Central memory CD8-positive, alpha-beta T cell (primary cell): ENCODE measurements at places on chromosomes 1 and 21.

GRCh38 chr1:92877792-92878191 lies 46.0 kb downstream of the RPL5 start:
- peaks cover 25% of the 10 kb centered on the region for H3K4me1 ChIP-seq
- peak overlapping the region; percentile 58 for H3K4me3 ChIP-seq
- H3K36me3 ChIP-seq, result no peaks in the 10 kb centered on the region
- H3K27ac ChIP-seq, result peak overlapping the region; percentile 68
- DNase-seq, result no peak

DNA sequence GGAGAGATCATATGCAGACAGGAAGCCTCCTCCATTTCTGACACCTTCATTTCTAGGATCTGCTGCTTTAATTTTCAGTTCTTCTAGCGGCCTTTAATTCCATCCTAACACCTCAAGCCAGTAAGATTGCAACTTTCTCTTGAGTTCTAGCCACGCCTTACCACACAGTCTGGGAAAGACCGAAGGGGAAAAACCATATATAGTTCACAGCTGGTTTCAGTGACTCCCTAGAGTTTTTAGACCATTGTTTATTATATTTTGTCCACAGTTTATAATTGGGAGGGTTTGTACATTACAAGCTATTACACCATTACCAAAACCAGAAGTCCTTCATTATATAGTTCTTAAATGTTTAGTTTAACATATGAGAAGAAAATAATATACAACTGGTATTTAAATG lies 37.5 kb downstream of the DPH5 start:
- H3K4me1 ChIP-seq, result peaks cover 23% of the 10 kb centered on the region
- no peak for DNase-seq
- no peak overlapping the region for H3K4me3 ChIP-seq

DNA sequence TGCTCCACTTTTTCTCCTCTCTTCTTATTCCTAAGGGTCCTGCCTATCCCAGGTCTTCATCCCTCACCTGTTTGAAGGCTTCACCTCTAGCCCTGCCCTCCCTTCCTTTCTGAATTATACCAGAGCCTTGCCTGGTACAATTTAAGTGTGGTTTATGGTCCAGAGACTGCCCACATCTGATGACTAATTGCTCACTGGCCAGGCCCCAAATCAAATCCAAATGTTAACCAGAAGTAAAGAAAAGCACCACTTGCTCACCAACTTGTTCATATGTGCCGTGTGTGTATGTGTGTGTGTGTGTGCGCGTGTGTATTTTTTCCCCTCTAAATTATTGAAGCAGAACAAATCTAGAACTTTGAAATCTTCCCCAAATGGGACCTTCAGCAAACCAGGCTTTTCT lies 26.4 kb downstream of the MYOM3 start:
- no peak overlapping the region for H3K4me3 ChIP-seq
- H3K27me3 ChIP-seq, result peaks cover 23% of the 10 kb centered on the region
- no peak overlapping the region for H3K27ac ChIP-seq
- H3K36me3 ChIP-seq, result peaks cover 2% of the 10 kb centered on the region
- DNase-seq, result no peak
- H3K4me1 ChIP-seq, result no peaks in the 10 kb centered on the region

GRCh38 chr1:21909286-21909759 lies 27.8 kb downstream of the HSPG2 start:
- H3K36me3 ChIP-seq, result peaks cover 2% of the 10 kb centered on the region
- H3K27ac ChIP-seq, result no peak overlapping the region
- peaks cover 8% of the 10 kb centered on the region for H3K27me3 ChIP-seq
- H3K4me1 ChIP-seq, result peaks cover 13% of the 10 kb centered on the region

GRCh38 chr21:35215870-35216269 lies 166.8 kb upstream of the RUNX1 start:
- H3K4me3 ChIP-seq, result no peak overlapping the region
- no peaks in the 10 kb centered on the region for H3K4me1 ChIP-seq
- no peak overlapping the region for H3K27ac ChIP-seq
- DNase-seq, result no peak
- no peaks in the 10 kb centered on the region for H3K27me3 ChIP-seq

- no peak overlapping the region for H3K4me3 ChIP-seq
- peaks cover 49% of the 10 kb centered on the region for H3K27me3 ChIP-seq
- no peak overlapping the region for H3K27ac ChIP-seq
- H3K4me1 ChIP-seq, result no peaks in the 10 kb centered on the region
These were observed 25.0 kb downstream of the GIPC2 start for GRCh38 chr1:78070758-78071157.
